ENCODE measurements at places on chromosomes 16 and 17. TPM values are rescaled to one million over a fixed set of nuclear protein-coding genes. Genes with fewer than 3 reads are reported as not detected.

GRCh38 chr16:81784072-81784795 is 5.1 kb downstream of the PLCG2 start:
- ATAC-seq: no peak

The HSD11B2 gene
- 6.6 TPM for total RNA-seq

DNA sequence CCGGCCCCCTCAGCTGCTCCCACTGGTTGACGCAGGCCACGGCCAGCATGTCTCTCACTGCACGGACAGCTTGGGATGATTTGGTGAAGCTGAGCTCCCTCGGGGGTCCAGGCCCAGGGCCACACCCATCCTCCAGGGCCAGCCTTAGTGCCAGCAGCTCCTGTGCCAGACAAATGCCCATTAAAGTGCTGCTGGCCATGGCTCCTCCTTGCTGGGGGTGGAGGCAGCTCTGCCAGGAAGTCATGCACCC is 2.5 kb downstream of the TRIM47 start:
- peak; percentile 45 for ATAC-seq

DNA sequence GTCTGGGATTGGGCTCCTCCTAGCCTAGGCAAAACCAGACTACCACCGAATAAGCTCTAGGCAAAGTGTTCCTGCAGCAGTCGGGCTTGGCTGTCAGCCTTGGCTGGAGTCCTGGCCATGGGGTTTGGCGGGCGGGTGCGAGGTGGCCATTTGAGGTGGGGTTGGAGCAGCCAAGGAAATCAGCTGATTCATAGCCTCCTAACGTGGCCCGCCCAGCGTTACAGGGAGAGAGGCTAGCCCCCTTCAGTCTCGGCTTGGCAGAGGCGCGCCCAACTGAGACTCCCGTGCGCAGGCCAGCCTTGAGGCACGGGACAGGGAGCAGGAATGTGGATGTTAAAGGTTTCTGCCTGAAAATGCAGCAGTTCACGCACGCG is 1.9 kb downstream of the PMP22 start:
- ATAC-seq: peak; percentile 28

The HOXB4 gene
- total RNA-seq: 2.4 TPM

The RAI1 gene
- total RNA-seq: 20.4 TPM

DNA sequence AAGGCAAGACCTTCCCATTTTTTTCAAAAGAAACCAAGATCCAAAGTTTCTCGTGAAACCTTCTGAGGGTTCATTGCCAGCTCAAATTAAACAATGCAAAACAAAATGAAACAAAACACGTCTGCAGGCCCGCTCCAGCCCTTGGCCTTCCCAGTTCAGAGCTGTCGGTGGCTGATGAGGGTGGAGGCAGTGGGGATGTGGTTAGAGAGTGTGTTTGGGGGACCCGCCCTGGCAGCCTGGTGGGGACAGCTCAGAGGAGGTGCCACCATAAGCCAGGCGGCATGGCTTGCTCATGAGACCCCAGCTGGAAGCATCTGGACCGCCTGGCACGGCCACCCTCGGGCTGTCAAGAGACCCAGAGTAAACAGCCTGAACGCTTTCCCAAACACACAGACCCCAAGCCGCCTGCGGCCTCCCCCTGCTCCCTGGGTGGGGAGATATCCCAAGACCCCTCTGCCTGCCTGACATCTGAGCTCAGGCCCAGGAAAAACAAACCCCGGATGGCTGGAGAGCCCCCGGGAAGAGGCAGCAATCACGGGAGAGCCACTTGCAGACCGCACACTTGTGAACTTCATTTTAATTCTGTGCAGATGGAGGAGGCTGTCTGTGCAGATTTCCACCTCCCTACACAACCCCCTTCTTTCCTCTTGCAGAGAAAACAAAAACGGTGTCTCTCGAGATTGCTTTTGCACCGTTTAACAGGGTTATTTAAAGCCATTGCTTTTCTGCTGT is 35.4 kb upstream of the LITAF start:
- no peak for ATAC-seq

- no peak for ATAC-seq
Measured at GRCh38 chr17:77209330-77209748, 68.6 kb downstream of the SEC14L1 start.

GRCh38 chr16:75086688-75087374 is 29.7 kb downstream of the LDHD start:
- ATAC-seq: no peak

DNA sequence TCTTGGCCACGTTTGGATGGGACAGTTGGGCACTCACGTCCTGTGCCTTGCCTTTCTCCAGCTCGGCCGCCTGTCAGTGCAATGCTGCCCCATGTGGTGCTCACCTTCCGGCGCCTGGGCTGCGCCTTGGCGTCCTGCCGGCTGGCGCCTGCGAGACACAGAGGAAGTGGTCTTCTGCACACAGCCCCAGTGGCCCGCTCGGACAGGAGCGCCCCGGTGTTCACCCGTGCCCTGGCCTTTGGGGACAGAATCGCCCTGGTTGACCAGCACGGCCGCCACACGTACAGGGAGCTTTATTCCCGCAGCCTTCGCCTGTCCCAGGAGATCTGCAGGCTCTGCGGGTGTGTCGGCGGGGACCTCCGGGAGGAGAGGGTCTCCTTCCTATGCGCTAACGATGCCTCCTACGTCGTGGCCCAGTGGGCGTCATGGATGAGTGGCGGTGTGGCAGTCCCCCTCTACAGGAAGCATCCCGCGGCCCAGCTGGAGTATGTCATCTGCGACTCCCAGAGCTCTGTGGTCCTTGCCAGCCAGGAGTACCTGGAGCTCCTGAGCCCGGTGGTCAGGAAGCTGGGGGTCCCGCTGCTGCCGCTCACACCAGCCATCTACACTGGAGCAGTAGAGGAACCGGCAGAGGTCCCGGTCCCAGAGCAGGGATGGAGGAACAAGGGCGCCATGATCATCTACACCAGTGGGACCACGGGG is 7.1 kb downstream of the ACSF3 start:
- ATAC-seq: no peak

GRCh38 chr16:81599034-81599744 is 154.6 kb downstream of the CMIP start:
- no peak for ATAC-seq

GRCh38 chr17:3909257-3909656 is 7.0 kb downstream of the P2RX1 start:
- ATAC-seq: no peak

DNA sequence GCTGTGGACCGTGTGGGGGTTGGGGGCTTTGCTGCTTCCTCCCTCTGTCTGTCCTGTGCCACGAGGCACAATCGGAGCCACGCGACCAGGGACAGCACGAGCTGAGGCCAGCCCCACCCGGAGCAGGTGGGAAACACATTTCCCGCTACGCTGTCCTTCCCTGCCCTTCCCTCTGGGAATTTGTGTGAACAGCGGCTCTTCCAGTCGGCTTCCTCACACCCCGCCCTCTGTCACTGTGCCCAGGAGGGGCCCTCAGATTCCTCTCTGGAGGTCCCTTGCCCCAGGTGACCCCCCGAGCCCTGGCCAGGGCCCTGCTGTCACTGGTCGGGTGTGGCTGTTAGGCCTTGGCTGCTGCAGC is 19.6 kb downstream of the SPIRE2 start:
- ATAC-seq: peak; percentile 7

DNA sequence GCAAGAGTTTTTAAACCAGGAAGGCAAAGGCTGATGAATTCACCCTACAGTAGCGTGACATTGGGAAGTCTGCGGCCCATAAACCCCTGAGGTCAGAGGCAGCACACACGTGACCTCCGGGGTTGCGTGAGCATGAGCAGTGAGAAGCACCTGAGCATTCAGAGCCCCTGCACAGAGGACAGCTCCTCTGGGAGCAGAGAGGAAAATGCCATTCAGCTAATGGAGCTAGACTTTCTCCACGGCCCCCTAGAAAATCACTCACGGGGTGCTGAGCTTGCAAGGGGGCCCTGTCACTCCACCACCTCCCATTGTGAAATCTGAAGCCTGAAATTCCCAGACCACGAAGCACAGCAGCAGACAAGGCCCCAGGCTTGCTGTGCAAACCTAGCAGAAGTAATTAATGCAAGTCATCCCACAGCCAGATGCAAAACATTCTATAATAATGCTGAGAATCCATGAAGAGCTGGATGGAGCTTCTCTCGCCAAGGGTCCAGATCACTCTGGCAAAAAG is 114.9 kb upstream of the RCVRN start:
- ATAC-seq: no peak

DNA sequence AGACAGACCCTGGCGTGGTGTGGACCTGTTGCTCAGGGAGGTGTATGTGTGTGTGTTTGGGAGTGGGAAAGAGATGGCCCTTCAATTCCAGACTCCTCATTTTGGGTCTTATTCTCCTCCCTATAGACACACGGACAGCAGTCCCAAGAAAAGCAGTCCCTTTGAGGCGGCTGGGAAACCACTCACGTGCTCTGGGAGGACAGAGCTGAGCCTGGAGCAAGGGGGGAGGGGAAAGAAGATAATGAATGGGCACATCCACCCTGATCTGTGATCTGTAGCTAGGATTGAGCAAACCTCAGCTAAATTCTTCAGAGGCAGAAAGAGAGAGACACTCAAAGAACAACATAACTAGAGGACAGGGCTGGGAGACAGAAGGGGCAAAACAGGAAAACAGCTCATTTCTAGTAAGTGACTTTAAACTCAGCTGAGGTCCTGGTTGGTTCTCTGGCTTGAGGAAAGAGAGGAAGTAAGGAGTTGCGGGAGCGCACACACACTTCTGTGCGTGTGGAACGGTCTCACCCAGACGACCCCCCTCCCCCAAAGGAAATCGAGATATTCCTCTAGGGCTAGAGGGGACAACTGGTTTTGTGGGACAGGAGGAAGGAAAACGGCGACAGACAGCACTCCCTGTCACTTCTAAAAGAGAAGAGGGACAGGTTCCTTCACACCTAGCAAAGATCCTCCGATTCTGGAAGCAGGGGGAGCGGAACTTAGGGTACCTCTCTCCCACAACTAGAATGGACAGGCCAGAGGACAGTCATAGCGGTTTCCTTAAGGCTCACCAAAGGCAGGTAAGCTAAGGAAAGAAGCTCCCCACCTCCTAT is 658 bp downstream of the RAB5C start:
- no peak for ATAC-seq

- no peak for ATAC-seq
Measured at GRCh38 chr17:1729966-1730325, 5.4 kb downstream of the WDR81 start.

The SBK1 gene
- 0.52 TPM for total RNA-seq

- no peak for ATAC-seq
Measured at GRCh38 chr17:39648616-39649366, 11.8 kb downstream of the STARD3 start.

DNA sequence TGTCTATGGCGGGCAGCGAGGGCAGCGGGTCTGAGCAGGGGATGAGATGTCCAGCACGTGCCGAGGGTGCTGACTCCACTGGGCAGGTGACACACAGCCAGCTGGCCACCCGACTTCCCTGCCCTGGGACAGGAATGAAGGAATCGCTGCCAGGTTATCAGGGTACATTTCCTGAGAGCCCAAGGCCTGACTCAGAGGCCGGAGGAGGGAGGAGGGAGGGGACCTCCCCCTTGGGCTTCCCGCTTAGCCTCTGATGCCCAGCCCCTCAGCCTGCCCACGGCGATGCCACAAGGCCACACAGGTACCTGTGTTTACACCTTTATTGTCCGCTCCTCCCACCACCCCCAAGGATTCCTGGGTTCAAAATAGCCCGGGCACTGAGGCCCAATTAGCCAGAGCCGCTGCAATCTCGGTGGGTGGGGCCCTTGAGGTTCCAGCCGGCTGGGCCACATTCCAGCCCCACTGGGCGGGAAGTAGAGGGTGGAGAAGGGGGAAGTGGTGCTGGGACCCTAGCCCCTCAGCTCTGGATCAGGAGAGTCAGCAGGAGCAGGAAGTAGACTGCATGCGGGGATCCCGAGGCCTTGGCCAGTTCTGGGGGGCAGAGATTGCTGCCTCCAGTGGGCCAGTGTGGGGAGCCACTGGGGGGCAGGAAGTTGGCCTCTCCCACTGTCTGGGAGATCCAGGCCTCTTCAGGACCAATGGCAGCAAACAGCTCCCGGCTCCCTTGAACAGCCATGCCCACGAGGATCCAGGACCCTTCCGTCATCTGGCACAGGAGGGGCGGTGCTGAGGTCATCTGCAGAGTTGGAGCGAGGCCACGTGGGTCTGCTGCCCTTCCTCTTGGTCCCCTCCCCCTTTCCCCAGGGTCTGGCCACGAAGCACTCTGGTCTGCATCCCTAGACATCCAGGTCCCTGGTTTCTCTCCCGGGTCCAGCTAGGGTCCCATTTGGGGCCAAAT is 3.4 kb upstream of the PRSS8 start:
- peak; percentile 41 for ATAC-seq

- no peak for ATAC-seq
Measured at GRCh38 chr17:35489944-35490343, 41.4 kb upstream of the SLFN13 start.

GRCh38 chr17:10149573-10150399 is 48.6 kb downstream of the GAS7 start:
- ATAC-seq: peak; percentile 48

DNA sequence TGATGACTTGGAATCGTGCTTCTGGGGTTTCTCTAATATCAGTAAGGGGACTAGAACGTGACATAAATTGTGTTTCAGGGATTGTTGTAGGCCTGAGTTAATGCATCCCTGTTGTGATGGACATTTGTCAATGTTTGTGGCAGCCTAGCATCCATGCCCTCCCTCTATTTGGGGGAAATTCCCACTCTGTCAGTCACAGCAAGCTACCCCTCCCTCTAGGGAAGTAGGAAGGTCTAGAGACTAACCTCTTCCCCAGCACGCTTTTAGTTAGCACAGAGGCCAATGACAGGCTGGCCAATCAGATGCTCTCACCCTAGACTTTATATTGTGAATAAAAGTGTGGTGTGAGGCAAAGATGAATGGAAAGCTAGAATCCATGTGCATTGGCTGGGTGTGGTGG is 32.4 kb upstream of the NF1 start:
- no peak for ATAC-seq

The ARHGAP44 gene
- 0.28 TPM for total RNA-seq

GRCh38 chr17:80063830-80064585 is 27.6 kb downstream of the CCDC40 start:
- peak; percentile 75 for ATAC-seq

DNA sequence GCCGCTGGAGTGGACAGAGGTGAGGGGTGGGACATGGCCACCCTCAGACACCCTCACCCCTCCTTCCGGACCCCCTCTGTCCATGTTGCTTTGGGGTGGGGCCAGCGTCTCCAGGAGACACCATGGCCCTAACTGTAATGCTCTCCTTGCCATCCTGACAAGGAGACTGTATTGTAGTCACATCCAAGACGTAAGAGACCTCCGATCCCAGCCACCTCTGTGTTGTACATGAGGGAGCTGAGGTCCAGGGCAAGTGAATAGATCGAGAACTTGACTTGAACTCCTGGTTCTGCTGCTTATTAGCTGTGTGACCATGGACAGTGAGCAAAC is 30.2 kb downstream of the POLR3E start:
- no peak for ATAC-seq

All from esophagus mucosa (tissue), 1 donor.